ENCODE measurements at places on chromosomes 13 and 19. TPM values are rescaled to one million over a fixed set of nuclear protein-coding genes. Genes with fewer than 3 reads are reported as not detected.

The RXFP2 gene
- total RNA-seq = not detected

The ZNF729 gene
- total RNA-seq = not detected

The ZNF418 gene
- 10.1 TPM for total RNA-seq

The KCTD4 gene
- 0.60 TPM for total RNA-seq

The COG3 gene
- total RNA-seq = 39.3 TPM

The RHPN2 gene
- total RNA-seq = 1.1 TPM

The PEX11G gene
- total RNA-seq = 1.9 TPM

Measured in aorta (tissue), 5 donors.